ENCODE measurements at places on chromosomes 12 and 14.

DNA sequence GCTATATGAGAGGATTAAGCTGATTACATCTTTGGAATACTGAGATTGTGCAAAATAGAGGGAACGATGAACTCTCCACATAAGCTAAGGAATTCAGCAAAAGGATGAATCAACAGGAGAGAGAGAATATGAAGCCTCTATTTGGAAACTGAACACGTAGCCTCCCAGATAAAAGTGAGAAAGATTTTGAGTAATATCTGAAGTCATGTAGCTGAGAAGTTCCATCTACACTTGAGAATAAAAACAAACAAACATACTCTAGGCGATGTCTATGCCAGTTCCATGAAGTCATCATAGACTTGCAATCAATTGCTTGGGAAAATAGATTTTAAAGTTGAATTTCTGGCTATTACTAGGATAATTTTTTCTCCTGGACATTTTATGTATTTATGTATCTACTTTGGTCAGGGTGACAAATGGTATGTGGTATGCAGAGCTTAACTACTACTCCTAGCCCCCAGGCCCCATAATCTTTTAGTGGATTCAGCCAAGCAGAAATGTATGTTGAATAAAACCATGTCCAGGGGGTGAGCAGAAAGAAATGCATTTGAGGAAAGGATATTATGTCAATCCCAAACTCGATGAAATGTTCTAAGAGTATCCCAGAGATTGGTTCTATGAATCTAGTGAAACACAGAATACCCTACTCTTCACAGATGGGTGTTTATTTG is 627.4 kb downstream of the DIO2 start:
- DNase-seq, result no peak

GRCh38 chr12:130073721-130074120 is 88.5 kb upstream of the FZD10 start:
- DNase-seq, result no peak

DNA sequence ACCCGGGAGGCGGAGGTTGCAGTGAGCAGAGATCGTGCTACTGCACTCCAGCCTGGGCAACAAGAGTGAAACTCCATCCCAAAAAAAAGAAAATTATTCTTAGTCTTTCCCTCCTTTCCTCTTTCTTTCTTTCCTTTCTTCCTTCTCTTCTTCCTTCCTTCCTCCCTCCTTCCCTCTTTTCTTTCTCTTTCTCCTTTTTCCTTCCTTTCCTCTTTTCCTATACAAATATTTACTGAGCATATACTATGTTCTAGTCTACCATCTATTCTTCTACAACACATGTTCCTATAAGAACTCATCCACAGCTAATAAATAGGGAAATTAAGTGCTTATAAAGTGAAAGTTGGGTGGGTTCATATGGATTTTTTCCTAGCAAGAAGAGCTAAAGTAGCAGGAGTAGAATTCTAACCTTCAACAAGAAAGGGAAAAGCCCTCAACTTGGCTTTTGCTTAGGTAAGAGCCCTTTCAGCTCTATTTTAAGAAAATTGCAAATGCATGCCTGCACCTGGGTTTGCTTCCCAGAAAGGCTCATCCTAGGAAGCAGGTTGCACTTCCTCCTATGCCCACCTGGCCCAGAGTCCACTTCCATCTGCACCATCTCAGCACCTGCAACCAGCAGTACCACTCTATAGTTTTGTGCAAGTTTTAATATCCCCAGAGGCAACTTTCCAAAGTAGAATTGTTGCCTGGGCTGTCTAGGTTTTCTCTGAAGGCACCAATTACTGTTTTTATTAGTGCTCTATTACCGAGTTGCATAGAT is 122.0 kb upstream of the CCND2 start:
- no peak for DNase-seq

DNA sequence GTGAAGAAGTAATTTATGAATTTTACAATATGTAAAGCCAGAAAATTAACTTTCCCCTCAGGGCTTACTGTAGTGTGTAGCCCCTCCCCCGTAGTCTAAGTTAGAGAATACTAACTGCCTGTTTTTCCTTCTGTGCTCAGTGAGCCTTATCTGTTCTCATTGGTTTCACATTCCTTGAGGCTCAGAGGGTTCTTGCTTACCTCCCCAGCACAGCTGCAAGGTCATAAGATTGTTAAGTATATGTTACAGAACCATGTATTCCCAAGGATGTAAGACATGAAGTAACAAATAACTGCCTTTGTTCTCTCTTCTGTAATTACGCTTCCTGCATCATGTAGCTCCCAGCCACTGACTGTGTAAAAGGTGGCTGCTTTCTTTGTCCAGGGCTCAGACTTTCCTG is 1351.1 kb downstream of the TMEM121 start:
- no peak for DNase-seq

GRCh38 chr12:22361785-22362184 is 27.3 kb upstream of the ST8SIA1 start:
- no peak for DNase-seq

DNA sequence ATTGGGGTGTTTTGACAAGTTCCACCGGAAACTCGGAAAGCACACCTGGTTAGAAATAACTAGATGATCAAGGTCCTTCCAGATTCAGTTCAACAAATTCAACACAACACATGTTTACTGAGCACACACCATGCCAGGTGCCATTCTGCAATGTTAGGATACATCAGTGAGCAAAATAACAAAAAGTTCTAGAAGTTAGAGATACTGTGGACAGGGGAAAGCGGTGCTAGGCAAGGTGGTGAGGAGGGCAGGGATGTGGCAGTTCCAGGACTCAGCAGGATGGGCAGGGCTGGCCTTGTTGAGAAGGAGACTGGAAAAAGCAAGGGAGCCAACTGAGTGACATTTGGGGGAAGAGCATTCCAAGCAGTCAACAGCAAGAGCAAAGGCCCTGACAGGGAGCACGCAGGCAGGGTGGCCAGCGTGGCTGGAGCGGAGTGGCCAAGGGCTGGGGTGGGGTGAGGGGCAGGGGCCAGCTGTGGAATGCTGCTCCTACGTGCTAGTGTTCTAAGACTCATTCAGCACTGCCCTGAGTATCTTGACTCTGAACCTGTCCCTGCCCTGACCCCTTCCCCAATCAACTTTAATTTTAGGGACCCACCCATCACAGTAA is 19.4 kb upstream of the FAIM2 start:
- DNase-seq, result no peak

DNA sequence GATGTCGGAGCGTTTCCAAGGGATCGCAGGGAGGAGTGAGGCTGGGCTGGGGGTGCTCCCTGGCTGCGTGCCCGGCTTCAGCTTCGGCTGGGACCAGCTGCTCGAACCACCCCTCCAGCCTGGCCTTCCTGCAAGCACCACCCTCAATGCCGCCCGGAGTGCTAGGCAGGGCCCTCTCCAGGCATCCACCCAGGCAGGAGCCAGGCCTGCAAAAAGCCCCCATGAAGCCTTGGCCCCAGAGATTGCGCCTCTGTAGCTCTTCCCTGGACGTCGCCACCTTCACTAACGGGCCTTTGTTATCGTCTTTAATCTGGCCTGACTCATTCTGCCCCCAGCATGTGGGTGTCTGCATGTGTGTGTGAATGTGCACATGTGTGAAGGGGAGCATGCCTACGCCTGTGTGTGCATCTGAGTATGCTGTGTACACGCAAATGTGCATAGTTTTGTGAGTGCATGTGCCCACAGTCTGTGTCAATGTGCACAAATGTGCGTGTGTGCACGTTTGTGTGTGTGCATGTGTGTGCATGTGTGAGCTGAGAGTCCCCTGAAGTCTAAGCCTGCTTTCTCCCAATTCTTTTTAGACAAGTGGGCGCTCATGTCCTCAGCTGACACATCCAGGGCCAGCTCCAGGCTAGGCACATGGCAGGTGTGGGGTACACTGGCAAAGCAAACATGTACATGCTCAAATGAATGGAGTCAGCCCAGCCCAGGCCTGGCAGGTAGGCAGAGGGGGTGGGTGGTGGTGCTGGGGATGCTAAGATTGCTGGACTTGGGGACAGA is 195.4 kb upstream of the C14orf180 start:
- no peak for DNase-seq
